ENCODE measurements at places on chromosomes 12 and 14.

DNA sequence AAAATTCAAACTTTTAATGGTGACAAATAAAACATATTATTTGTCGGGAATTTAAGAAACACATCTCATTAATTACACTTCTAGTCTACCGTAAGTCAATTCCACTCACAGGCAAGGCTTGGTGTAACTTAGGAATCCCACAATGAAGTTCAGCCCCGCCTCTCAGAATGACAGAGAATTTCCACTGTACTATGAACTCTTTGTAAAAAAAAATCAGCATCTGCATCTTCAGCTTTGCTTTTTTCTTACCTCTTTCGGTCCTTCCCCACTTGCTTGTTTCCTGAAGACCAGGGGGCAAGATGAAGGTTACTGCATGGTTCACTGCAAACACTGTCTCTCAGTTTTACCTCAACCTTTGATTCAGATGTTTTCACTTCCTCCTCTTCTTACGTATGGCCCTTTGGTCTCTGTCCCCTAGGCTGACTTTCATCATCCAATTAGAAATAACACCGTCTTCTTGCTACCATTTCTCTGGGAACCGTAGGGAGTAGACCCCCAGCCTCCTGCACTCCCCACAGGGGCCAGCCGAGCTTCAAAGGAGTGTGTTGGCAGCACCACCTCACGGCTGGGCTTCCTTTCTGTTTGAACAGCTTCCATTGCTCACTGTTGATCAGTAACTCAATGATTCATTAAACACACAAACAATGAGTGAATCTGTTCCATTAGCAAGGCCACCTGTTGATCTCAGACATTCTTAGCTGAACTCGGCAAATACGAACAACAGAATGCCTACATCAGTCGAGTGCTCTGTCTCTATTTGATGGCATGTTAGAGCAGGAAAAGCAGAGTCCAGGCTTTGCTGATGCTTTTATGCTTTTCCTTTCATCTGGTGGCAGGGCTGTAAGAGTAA, 343.0 kb downstream of the BMP4 start:
- DNase-seq = no peak

GRCh38 chr12:66269142-66269541, 33.2 kb upstream of the HELB start:
- DNase-seq = no peak

DNA sequence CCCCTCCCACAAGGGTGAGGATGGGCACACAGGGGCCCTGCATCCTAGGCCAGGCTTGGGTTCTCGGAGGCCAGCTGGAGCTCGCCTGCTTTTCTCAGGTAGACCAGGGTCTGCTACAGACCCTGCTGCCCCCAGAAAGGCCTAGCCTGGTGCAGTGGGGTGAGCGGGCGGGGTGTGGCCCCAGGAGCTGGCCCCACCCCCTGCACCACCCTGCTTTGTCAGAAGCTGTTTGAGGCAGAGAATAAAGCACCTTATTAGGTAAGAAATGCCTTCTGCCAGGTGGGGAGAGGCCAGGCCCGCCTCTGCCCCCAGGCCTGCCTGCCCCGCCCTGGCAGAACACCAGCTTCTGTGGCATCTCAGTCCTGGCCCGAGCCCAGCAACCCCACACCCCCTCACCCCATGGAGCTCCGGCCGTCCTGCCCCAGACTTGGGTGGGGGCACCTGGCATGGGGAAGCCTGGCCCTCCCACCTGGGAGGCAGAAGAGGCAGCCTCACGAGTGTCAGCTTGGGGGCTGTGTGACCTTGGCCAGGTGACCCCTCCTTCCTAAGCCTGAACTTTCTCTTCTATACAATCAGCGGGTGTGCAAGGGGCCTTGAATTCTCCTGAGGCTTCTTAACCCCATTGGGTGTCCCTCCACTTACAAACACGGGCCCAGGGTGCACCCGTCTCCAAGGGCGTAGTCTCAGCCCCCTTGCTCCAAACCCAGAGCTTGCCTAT, 43.2 kb downstream of the KRT80 start:
- DNase-seq = no peak

GRCh38 chr14:96424109-96424989, 32.4 kb downstream of the AK7 start:
- DNase-seq = no peak

- no peak for DNase-seq
Measured at GRCh38 chr12:31481415-31481814, 109.5 kb downstream of the DENND5B start.

DNA sequence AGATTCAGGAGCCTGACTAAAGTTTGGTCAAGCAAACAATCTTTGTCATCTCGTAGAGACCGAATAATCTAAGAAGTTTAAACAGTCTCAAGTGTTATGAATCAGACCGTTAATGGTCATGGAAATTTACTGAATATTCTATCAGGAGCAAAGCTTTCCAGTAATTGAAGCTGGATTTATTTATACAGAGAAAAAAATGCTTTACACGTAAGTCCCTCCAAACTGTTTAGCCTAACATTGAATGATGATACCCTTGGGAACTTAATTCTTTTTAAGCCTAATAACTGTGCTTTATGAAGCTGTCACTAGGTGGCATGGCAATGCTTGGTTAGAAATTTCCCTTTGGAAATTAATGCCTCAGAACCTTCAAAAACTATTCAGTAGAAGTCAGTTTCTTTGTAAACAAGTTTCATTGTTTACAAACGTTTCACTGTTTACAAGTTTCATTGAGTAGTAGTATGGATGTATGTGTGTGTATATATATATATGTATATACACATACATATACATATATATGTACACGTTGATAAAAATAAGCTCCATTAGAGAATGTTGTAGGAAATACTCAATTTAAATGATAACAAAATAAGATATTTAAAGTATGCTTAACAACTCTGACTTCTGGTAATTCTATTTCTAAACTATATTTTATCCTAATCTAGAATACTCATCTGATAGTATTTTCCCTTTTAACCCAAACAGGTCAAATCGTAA, 32.1 kb downstream of the DEPDC4 start:
- no peak for DNase-seq

- DNase-seq = no peak
Measured at GRCh38 chr14:24542346-24542936, 33.6 kb downstream of the CTSG start.

DNA sequence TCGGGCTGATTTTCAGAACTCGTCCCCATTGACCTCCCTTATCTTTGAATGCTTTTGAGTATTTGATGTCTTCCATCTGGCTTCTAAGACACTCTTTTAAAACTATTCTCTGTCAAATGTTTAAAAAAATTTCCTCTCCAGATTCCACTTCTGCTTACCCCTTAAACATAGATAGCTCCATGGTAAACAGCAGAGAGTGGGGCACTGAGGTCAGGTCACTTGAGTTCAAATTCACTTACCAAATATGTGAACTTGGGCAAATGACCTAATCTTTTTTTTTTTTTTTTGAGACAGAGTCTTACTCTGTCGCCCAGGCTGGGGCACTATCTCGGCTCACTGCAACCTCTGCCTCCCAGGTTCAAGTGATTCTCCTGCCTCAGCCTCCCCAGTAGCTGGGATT, 126.8 kb upstream of the CPSF6 start:
- no peak for DNase-seq

GRCh38 chr12:4556735-4557530, 5.1 kb upstream of the DYRK4 start:
- DNase-seq = no peak

DNA sequence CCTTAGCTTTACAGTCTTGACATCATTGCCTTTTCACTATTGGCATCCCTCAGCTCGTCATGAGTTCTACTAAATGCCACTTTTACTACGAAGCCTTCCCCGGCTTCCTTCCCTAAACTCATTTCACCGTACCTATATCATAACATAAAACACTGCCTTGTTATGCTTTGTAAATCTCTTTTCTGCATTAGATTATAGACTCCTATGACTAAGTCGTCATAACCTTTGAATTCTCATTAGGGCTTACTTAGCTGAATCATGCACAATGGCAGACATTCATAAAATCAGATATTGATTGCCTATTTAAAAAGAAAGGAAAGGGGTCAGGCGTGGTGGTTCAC, 21.0 kb downstream of the BTG1 start:
- DNase-seq = no peak

GRCh38 chr12:79000501-79000900, 135.9 kb downstream of the SYT1 start:
- no peak for DNase-seq

- no peak for DNase-seq
Measured at GRCh38 chr14:101808894-101809670, 47.6 kb downstream of the PPP2R5C start.

- DNase-seq = no peak
Measured at GRCh38 chr12:22481547-22482104, 62.7 kb downstream of the C2CD5 start.

DNA sequence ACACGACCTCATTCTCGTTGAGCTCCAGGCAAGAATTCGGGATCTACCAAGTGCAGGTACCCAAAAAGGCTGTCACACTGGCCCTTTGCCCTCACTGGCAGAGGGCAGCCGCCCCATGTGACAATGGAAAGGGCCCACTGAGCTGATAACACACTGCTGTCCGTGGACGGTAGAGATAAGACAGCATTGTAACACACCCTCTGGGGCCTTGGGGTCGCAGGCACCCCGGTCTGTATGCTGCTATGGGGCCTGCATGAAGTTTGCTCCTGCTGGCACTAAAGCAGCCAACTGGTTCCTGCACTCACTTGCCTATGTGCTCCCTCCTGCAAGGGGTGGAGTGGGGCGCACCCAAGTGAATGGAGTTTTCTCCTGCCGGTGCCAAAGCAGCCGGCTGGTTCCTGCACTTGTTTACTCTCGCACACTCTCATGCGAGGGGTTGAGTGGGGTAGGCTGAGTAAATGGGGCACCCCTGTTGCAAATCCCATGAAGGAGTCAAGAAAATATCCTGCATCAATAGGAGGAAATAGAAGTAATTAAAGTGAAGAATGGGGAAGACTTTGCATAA, 477.9 kb downstream of the ATP23 start:
- DNase-seq = no peak

DNA sequence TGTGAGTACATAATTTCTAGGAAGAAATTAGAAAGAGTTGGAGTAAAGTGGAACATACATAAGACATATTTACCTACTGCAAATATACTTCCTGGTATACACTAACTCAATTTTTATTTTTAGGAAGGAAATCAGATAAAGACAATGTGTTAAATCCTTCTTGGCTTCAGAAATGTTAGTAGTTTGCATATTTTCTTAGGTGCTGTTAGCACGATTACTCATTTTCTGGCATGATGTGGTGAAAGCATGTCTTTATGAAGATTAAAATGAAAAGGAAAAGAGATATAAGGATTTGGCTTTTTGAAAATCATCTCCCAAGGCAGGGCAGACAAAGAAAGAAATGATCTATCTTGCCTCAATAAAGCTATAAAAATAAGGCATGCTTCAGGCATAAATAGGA, 287.6 kb upstream of the E2F7 start:
- no peak for DNase-seq

DNA sequence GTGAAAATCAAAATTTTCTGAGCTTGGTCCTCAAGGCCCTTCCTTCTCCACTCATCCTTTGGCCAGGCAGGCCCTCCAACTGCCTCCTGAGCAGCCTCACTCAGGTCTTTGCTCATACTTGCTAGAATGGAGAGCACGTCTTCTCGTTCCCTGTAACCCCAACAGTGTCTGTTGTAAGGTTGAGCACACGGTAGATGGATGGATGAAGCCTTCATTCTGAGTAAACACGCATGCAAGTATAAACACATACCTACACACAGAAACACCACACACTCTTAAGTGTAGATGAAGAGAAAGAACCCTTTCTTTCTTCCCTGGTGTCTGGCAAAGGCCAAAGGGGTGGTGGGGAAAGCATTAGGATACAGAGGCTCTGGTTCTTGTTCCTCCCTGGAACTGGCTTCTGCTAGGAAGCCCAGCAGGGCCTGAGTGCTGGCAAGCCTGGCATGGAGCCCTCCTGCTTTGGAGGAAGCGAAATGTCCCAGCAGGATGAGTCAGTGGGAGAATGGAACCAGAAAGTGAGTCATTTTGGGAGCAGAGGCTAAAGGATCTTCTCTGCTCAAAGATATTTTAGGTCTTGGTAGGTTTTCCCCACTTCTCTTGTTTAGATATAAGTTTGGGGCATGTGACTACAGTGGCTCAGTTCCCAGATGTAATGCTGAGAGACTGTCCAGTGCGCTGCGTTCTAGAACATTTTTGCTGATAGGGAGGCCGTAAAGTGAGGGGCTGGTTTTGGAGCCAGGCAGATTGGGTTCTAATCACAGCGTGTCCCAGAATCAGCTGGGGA, 127.4 kb downstream of the CACNA1C start:
- no peak for DNase-seq

- no peak for DNase-seq
Measured at GRCh38 chr12:55930771-55931316, at the start of gene DGKA. Gene DGKA (plus strand): TSS chr12:55931162. CDS start chr12:55936504, 5,342 bp downstream.

DNA sequence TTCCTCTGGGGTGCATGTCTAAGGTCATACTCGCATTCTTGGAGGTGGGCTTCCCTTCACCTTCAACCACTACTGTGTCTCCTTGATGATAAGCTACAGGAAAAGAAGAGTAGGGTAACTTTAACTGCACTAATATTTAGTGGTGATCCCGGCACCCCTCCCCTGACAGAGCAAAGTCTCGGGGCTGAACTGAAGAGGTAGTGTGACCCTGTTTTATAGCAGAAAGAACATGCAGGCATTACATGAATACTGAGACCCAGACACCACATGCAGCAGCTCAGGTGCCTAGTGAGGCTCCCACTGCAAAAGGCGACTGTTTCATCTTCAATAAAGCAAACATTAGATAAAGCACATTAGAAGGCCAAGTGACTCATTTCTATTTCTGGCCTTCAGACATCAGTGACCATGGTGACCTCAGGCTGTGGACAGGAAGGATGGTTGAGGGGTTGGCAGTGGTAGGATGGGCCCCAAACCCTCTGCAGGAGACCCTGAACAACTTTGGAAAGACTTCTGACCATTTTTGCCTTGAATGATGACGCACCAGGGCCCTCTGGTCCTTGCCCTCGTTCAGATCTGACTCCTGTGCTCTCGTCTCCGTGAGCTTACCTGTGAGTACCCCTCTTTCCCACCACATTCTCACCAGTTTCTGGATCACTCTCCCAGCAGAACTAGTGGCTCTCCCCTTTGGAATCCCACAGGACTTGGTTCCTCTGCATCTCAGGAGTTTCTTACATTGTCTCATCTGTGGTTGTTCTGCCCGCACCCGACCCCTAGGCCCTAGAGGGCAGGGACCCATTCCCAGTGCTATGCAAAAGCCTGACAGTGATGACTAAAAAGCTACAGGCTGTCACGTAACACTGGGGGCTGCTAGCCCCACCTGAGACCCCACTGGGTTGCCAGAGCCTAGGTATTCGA, 23.8 kb upstream of the JPH4 start:
- DNase-seq = no peak

DNA sequence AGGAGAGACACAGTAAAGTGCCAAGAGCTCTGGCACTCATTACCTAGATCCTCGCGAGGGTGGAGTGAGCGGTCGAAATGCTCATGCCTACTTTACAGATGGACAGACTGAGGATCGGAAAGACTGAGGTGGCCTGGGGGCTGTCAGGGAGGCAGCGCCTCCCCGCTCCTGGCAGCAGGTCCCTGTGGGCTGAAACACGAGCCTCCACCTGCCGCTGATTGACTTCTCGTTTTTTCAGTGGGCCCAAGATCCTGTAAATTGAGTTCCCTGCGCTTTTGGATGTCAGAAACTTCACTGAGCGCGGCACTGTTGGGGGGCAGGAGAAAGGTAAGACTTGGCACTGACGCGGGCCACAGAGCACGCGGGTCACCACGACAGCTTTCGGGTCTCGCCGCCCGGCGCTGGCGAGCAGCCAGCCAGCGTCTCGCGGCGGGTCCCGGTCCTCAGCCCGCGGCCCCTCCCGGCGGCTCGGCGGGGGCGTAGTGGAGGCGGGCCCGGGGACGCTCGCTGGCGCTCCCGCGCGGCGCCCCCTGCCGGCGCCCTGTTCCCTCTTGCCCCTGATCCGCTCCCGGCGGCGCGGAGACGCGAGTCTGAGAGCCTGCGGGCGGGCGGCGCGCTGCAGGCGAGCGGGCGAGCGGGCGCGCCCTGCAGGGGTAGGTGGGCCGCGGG, 552 bp upstream of the SCN8A start:
- peak; percentile 35 for DNase-seq
